Forelimb muscle (tissue), 1 donor: ENCODE measurements at places on chromosomes 16 and 17. TPM values are rescaled to one million over a fixed set of nuclear protein-coding genes. Genes with fewer than 3 reads are reported as not detected.
A peak's percentile ranks its signal among the peaks of the same experiment; 100 is the strongest.

GRCh38 chr16:86457501-86458148 is 52.7 kb upstream of the FOXF1 start:
- peak; percentile 60 for DNase-seq

DNA sequence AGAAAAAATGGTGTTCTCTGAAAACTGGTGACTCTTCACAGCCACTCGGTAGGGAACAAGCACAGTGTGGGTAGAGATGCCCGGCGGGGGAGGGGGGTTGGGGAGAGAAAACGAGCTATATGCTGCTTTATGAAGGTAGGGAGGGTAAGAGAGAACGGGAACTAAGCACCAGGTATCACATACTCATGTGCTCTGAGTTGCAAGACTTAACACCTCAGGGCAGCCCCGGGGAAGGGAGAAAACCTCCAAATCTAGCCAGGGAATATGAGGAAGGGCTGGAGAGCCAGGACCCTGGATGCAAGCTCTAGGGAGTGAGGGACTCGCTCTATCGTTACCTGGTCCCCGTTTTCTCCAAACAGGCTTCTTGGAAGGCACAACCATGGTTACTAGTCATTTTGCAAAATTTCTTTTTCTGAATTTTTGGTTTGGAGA is 35.3 kb downstream of the HIC1 start:
- DNase-seq = no peak

- DNase-seq = no peak
These were observed 1.2 kb upstream of the IGSF6 start for GRCh38 chr16:21653571-21653970.

APOH gene
- polyA plus RNA-seq = not detected

DNA sequence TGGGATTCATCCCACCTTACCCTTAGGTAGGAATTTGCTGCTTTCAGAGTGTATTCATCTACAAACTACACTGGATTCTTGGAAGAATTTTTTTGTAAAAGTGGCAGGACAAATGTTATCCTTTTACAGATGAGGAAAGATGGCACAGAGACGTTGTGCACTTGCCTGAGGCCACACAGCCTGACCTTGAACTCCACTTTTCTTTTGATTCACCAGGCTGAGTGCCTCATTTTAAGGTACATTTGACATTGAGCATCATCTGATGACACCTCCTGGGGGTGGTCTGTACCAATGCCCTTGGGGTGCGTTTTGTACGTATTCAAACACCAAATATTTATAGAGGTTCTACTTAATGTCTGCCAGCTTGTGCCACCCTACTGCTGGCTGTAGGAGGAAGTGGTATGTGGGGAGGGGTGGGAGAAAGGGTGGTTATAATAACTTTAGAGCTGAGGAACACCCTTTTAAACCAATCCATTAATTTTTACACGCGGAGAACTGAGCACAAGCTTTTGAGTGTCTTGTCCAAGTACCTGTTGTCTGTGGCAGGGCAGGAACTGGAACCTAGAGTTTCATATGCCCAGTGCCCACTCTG is 29.1 kb downstream of the HS3ST3B1 start:
- no peak for DNase-seq

GRCh38 chr17:4898927-4899326 is 409 bp upstream of the C17orf107 start:
- no peak for DNase-seq

GRCh38 chr16:84482001-84482891 is 22.2 kb downstream of the MEAK7 start:
- no peak for DNase-seq

- no peak for DNase-seq
These were observed 38.5 kb downstream of the SLC7A5 start for GRCh38 chr16:87830673-87831420.

- DNase-seq = no peak
These were observed 67.1 kb downstream of the CLEC18A start for GRCh38 chr16:70018254-70018653.

GRCh38 chr17:13395346-13395745 is 206.4 kb downstream of the HS3ST3A1 start:
- no peak for DNase-seq

DNA sequence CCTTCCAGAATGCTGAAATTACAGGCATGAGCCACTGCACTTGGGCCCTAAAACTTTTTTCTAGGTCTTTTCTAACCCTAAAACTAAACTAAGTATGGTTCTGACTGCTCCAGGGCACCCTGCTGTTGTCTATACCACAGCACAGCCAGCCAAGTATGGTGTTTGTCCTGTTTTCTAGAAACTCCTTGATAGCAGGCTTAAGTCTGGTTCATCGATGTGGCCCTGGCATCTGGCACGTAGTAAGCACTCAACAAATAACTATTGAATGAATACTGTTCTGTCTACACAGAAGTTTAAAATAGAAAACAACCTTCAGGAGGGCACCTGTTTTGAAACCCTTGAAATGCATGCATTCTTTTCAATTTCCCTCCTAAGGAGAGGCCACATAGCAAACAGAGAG is 44.5 kb upstream of the AKAP1 start:
- DNase-seq = no peak

- no peak for DNase-seq
These were observed 16.5 kb upstream of the MEAK7 start for GRCh38 chr16:84520725-84521496.

DNA sequence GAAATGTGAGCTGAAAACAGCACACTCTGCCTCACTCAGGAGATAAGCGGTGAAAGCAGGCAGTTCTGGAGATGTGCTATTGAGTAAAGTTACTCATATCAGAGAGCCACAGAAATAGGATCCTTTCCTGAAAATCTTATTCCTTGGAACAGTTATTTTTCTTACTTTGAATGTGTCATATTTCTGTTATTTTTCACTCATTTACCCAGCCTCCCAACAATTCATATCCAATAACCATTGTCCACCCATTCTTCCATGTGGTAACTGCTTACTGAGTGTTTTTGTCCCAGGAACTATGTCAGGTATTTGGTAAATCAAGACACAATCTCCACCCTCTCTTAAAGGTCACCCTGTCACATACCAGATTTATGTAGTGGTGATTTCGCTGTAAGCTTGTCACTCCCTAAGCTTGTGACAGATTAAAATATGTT is 144.9 kb downstream of the PARN start:
- DNase-seq = no peak

NHLRC4 gene
- polyA plus RNA-seq = 0.99 TPM

DNA sequence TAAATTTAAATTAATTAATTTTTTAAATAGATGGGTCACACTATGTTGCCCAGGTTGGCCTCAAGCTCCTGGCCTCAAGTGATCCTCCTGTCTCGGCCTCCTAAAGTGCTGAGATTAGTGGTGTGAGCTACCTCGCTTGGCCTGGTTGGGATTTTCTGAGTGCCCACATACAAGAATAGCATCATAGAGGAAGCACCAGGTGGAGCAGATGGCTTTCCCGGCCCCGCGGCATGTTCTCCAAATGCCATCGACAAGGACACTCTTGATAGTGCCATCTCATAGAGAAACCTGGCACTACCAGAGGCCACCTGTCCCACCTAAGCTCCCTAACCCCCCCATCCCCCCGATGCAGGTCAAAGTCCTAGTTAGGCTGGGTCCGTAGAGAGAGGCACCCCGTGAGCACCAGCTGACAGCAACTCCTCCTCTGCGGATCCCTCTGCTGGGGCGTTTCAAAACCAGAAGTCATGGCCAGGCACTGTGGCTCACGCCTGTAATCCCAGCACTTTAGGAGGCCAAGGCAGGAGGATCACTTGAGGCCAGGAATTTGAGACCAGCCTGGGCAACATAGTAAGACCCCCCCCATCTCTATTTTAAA is 65.9 kb downstream of the DNAH3 start:
- DNase-seq = no peak

ABCA9 gene
- polyA plus RNA-seq = 15.6 TPM

- DNase-seq = no peak
These were observed 60.9 kb upstream of the ZNF750 start for GRCh38 chr17:82900741-82901140.

GRCh38 chr16:27340654-27341053 is 26.9 kb downstream of the IL4R start:
- DNase-seq = no peak

RAD51D gene
- 6.4 TPM for polyA plus RNA-seq

DNA sequence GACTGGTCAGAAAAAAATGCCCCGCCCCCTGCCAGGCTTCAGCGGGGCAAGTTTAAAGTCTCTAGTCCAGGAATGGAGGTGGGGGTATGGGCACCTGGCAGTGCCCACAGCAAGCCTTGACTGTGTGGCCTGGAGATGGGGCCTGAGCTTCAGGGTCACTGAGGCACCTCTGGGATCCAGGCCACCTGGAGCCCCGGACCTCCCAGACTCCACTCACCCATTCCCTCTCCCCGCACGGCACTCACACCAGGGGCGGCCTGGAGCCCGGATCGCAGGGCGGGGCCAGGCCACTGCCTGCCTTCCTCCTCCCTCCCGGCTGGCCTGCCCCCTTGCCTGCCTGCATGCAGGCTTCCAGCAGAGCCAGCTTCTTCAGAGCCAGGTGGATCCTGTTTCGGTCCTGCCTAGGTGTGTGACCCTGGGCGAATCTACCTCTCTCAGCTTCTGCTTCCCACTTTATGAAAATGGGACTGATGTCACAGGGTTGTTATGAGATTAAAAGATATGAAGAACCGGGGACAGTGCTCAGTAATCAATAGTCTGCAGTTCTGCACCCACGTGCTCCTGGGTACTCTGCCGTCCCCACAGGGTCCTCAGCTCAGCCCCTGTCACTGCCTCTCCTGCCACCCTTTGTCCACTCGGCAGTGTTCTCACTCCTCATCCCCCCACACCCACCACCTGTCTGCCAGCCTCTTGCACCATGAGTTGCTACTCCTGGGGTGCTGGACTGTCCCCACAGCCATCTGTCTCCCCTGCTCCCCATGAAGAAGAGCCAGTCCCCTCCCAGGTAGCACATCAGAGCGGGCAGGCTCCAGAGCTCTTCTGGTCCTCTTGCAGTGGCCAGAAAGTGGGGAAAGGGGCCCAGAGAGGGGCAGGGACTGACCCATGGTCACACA is 1.2 kb upstream of the TCAP start:
- no peak for DNase-seq

DNA sequence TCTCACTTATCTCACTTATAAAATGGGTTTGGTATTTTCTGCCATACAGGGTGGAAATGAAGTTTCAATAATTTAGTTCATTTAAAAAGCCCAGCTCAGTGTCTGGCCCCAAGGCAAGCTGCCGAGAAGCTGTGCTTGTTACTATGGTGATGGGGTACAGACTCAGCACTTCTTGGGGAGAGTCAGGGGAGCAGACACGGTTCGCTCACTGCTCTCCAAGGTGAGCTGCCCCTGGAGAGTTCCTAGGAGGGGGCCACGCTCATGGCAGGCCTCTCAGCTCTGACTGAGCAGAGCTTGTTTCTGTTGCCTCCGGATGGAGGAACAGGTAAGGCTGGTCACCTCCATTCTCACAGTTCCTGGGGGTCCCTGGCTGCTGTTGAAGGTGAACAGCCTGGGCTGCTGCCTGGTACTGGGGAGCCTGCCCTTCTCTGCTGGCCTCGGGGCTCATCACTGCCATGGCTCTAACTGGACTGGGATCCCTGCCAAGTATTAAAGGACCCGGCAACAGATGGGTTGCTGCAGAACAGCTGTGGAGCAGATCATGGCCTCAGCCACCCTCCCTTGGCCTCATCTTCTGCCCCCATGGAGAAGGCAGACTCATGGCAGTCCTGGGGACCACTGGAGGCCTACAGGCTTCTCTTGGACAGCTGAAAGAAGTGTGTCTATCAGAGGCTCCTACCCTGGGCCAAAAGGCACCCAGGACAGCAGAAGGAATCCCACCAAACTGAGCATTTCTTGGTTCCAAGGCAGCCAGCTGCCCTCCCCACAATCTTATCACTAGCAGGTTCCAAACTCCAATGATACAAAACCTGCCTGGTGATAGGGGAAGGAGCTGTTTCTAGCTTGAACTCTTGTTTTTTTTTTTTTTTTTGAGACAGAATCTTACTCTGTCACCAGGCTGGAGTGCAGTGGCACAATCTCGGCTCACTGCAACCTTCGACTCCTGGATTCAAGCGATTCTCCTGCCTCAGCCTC is 25.9 kb upstream of the SPATA32 start:
- no peak for DNase-seq

PDF gene
- 6.8 TPM for polyA plus RNA-seq

DNA sequence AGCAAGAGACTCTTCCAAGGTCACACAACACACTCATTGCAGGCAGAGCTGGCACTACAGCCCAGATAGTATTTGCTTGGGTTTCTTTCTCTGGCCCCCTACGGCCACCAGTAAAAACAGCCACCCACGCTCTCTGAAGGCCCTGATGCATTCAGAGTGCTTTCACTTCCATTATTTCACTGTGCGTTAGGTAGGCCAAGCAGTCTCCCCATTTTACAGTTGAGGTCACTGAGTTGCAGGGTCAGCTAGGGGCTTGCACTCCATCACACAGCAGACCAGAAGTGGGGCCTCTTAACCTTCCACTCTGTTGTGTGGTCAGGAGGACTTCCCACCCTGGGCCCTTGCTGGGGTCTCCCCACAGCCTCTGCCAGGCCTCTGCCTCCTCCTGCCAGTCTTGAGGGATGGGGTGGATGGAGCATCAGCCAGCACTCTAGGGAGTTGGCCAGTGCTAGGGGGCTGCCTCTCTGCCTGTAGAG is 2.5 kb downstream of the TBX21 start:
- DNase-seq = no peak
